ENCODE measurements at places on chromosomes 1 and 21.

DNA sequence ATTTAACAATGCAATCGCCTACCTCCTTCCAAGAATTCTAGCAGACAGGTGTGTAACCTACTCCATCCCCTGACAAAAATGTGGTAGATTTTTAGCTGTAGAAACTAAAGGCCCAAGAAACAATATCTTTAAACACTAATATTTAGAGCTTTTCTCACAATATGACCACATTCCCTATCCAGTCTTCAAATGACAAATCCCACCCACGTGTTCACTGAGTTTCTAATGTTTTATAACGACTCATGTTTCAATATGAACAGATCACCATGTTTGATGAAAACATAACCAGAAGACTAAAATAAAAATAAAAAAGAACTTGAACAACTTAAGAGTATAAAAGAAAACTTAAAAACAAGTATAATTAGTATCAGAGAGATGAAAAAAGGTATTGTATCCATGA, 24.6 kb downstream of the RSBN1 start:
- DNase-seq = no peak

GRCh38 chr1:46725736-46726108, 6.8 kb upstream of the EFCAB14 start:
- no peak for DNase-seq

- DNase-seq = no peak
Measured at GRCh38 chr1:47927165-47927564, 70.0 kb downstream of the TRABD2B start.

- DNase-seq = peak; percentile 35
Measured at GRCh38 chr1:230127105-230128054, 60.3 kb downstream of the GALNT2 start.

DNA sequence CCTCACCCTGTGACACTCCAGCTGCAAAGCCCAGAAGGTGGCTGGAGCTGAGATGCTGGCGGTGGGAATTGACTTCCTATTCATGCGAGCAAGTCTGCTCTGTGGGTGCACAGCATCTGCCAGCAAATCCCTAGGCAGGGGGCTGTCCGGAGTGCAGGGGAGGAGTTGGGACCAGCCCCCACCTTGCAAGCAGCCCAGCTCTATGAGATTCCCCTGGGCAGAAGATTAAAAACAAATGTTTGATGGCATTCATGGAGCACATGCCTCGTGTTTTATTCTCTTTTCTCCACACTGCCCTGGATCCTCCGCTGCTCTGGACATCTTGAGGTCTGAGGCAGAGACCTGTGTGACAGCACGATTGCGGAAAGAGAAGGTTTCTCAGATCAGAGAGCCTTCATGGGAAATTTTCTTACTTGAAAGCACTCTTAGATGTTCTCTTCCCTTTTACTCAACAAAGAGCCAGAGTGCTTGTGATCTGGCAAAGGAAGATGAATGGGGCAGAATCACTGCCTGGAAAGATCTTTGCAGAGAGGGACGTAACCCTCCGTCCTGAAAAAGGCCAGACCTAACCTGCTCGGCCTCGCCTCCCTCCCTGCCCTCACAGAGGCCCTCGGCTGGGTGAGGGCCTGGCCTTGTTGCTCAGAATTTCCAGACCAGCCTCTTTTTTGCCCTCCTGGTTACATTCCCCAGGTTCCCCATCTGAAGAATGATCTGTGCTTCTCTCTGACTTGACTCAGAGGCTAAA, 597.1 kb downstream of the KIF26B start:
- no peak for DNase-seq

GRCh38 chr1:32878183-32878582, 7.5 kb upstream of the FNDC5 start:
- no peak for DNase-seq

GRCh38 chr1:17028662-17029188, 17.0 kb upstream of the ATP13A2 start:
- no peak for DNase-seq

GRCh38 chr1:51044834-51045233, 57.2 kb upstream of the C1orf185 start:
- DNase-seq = no peak

GRCh38 chr1:43664369-43664768, 14.4 kb downstream of the KDM4A start:
- DNase-seq = no peak

Measured in stimulated activated CD8-positive, alpha-beta memory T cell treated with anti-CD3 and anti-CD28 coated beads, Interleukin-15, amount 100 ng/mL, for 4 hours (primary cell).